ENCODE measurements at places on chromosomes 16 and 17.

- DNase-seq, result no peak
Measured at GRCh38 chr17:76685846-76686245, 24.9 kb downstream of the MXRA7 start.

DNA sequence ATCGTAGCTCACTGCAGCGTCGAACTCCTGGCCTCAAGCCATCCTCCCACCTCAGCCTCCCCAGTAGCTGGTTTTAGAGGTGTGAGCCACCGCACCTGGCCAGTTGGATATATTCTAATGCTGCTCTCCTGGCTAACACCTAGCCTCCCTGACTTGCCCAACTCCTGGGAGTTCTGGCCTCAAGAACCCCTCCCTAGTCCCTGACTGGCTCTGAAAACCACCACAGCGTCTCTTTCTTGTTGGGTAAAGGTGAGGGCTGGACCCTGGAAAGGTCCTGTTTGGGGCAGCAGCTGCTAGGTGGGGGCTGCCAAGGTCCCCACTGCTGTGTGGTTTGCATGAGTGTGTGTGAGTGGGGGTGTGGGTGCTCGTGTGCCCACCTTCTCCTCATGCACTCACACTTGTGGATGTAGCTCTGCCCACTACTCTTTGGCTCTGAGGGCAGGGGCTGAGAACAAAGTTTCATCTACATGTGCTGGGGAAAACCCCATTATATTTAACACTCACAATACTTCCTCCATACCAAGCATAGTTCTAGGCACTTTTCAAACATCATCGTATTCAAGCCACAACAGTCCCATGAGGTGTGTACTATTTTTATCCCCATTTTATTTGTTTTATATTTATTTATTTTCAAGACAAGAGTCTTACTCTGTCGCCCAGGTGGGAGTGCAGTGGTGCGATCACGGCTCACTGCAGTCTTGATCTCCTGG, 7.1 kb upstream of the SPNS3 start:
- no peak for DNase-seq

DNA sequence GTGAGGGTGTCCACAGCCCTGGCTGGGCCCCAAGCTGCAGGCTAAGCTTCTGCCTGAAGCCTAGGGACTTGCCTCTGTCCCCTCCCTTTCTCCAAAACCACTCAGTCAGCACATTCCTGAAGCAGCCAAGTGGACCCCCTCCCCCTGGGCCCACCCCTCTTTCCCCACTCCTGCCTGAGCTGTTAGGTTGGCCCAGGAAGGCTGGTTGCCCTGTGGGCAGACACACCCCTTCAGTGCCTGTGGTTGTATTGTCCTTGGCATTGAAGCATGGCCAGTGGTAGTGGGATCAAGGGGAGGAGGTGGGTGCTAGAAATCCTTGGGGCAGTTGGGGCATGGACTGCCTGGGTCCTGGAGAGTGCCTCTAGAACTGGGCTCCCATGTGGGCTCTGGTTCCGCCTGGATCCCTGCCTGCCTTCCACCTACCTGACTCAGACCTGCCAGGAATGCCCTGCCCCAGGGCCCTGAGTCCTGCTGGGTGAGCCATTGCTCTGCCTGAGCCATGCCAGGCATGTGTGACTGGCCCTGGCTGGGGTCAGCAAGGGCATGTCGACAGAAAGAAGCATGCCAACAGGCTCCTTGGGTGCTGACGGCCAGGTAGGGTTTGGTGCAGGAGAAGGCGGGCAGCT, 2.1 kb downstream of the TRAF4 start:
- DNase-seq, result no peak

- DNase-seq, result no peak
Measured at GRCh38 chr16:86431540-86431939, 78.8 kb upstream of the FOXF1 start.

- peak; percentile 57 for DNase-seq
Measured at GRCh38 chr16:80803339-80804055, 901 bp downstream of the CDYL2 start.

GRCh38 chr16:14354561-14355351, 275.3 kb downstream of the PARN start:
- DNase-seq, result peak; percentile 29

DNA sequence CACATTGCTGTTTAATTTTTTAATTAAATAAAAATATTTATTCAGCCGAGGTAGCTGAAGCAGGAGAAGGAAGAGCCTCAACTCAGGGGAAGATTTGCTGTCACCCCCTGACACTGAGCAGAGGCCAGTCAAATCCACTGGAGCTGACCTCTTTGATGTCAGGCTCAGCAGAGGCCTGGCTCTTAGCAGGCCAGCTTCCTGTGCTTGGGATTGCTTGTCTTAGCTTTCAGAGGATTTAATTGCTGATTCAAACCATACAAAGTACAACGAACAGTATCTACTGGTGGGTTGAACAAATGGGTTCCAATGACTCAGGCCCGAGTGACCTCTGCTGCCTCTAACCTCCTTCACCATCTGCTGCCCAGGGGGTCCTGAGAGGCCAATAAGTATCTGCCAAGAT, 417.0 kb upstream of the HSBP1 start:
- no peak for DNase-seq

DNA sequence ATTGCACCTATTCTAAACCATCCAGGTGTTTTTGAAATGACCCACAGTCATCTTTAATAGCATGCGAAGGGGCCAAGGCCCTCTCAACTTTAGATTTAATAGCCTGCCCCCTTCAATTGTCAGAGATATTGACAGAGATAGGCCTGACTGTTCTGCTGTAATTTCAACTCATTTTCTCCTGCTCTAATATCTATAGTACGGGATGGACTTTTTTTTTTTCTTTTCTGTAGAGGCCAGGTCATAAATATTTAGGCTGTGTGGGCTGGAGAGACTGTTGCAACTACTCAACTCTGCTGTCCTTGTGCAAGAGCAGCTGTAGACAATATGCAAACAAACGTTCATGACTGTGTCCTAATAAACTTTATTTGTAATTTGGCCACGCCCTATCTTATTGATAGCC, 24.7 kb upstream of the KRT20 start:
- no peak for DNase-seq

DNA sequence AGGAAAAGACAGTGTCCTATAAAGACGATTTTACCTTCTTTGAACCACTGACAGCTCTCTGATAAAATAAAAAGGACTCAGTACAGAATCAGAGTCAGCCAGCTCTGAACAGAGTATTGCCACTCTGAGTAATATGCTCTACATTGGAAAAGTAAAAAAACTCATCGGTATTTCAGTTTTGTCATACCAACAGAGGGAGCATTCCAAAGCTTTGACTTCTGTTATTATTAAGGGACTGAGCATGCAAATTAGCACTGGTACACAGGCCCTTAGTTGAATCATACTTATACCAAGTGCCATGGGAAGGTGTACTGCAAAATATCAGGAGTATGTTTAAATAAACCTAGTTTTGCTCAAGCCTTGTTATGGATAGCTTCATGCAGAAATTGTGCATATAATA, 509.0 kb upstream of the KIF2B start:
- no peak for DNase-seq

DNA sequence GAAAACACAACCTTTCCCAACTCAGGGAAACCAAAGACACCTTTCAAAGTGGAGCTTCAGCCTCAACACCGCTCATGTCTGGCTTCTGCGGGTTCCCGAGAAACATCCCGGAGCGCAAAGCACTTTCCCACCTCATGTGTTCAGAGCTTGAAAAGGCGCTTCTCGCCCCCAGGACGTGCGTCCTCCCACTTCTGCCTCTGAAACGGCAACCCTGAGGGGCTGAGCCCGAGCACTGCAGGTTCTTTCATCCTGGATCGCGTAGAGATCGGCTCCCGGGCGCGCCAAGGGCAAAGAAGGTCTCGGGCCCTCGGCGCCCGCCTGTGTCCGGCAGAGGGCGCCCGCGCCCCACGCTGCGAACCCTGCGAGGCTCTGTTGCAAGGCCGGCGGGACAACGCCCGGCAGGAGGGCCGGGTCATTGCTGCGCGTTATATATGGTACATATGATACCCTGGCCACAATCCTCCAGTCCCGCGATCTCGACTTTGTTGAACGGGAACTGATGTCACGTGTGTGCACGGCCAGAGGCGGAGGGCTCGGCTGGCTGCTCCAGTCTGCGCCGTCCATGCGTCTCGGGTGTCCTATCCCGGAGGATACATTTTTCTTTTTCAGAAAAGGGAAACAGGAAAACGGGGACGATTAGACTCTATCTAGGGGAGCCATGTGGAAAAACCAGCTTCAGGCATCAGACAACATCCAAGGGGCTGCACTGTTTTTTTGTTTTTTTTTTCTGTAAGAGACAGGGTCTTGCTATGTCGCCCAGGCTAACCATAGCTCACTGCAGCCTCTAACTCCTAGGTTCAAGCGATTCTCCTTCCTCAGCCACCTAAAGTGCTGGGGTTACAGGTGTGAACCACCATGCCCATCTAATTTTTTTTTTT, 19.1 kb downstream of the COQ7 start:
- peak; percentile 77 for DNase-seq

DNA sequence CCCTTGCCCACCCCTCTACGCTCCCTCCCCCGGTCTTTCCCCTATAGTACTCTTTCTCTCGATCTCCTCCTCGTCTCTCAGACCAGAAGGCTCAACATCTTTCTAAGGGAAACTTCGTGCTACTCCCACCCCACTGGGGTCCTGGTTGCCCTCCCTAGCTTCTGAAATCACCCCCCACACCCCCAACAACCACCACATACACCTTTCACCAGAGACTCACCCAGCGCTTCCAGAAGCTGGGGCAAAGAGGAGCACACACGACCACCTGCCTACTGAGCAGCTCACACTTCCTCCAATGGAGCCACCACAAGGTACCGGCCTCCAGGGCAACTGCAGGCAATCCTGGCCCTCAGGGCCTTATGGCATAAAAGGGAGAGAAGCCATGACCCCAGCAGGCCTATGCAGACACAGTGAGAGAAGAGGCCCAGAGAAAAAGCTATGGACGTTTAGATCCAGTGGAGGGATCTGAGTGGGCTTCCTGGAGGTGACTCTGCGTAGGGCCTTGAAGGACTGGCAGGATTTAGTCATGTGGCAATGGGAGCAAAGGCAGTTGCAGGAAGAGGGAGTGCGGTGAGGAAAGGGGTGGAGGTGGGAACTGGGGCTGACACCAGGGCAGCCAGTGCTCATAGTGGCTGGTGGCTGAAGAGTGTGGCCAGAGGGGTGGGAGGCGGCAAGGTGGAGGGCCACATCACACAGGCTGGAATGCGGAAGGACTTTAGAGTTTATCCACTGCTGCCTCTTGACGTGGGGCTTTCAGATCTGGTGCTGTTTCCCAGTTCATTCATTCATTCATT, 12.1 kb upstream of the TMEM92 start:
- DNase-seq, result no peak

Measured in CD4-positive, alpha-beta T cell treated with Interferon alpha-2 for 1 hour (primary cell).